ENCODE measurements at places on chromosomes 5 and 9.

DNA sequence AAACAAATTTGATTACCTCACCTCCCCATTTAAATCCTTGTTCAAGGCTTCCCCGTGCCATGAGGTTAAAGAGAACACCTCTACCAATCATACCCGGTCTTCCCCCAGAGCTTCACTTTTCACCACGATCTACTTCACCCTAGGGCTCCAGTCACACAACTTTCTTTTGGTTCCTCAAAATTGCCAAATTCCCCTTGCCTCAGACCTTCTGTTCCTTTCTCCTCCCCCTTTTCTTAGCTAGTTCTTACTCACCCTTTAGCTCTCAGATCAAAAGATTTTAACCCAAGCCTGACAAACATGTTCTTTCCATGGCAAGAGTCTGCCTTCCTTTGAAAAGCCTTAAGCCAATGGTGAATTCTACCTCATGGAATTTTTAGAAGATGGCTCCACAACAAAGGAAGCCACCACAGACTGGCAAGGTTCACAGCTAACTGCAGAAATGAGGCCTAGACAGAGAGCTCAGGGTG is 56.7 kb downstream of the MAPKAP1 start:
- peak; percentile 78 for DNase-seq

GRCh38 chr5:73311291-73312110 is 137.1 kb downstream of the FOXD1 start:
- no peak for DNase-seq

DNA sequence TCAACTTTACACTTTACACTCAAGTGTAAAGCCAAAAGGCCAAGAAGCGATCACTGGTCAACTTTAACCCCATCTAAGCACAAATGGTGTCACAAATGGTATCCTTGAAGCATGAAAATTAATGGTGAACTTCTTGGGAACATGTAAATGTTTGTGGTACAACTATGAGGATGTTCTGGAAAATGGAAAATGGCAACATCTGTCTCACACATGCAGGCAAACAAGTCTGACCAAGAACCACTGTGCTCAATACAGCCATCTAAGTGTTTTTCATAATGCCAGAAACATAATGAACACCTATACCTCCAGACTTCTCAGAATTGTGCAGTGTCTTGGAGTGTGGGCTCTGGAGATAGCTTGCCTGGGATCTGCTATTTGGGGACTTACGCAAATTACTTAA is 171.0 kb downstream of the GLIS3 start:
- DNase-seq, result no peak

DNA sequence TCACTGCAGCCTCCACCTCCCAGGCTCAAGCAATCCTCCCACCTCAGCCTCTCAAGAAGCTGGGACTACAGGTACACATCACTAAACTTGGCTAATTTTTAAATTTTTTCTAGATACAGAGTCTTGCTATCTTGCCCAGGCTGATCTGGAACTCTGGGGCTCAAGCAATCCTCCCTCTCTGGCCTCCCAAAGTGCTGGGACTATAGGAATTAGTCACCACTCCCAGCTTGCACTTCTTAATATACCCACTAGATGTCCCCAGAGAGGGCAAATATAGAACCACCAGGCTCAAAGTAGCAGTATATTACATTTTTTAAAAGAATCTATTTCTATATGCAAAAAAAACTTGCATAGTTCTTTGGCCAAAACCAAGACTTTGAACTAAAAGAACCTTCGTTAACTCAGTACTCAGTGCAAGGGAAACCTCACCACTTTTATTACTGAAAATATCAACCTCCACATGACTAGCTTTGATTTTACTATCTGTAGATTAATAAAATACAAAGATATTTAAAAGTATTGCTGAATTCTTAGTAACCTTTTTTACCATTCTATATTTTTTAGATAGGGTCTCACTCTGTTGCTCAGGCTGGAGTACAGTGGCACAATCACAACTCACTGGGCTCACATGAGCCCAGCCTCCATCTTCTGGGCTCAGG is 25.8 kb upstream of the HSD17B3 start:
- DNase-seq, result peak; percentile 75

- no peak for DNase-seq
Observed at GRCh38 chr5:167726642-167727041, 564.8 kb upstream of the WWC1 start.

- DNase-seq, result no peak
Observed at GRCh38 chr5:158999339-158999738, 100.4 kb downstream of the EBF1 start.

DNA sequence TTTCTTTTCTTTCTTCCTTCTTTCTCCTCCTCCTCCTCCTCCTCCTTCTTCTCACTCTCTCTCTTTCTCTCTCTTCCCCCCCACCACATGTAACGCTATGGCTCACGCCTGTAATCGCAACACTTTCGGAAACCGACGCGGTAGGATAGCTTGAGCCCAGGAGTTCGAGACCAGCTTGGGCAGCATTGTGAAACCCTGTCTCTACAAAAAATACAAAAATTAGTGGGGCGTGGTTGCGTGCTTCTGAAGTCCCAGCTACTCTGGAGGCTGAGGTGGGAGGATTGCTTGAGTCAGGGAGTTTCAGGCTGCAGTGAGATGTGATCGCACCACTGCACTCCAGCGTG is 736 bp upstream of the GLDC start:
- no peak for DNase-seq

DNA sequence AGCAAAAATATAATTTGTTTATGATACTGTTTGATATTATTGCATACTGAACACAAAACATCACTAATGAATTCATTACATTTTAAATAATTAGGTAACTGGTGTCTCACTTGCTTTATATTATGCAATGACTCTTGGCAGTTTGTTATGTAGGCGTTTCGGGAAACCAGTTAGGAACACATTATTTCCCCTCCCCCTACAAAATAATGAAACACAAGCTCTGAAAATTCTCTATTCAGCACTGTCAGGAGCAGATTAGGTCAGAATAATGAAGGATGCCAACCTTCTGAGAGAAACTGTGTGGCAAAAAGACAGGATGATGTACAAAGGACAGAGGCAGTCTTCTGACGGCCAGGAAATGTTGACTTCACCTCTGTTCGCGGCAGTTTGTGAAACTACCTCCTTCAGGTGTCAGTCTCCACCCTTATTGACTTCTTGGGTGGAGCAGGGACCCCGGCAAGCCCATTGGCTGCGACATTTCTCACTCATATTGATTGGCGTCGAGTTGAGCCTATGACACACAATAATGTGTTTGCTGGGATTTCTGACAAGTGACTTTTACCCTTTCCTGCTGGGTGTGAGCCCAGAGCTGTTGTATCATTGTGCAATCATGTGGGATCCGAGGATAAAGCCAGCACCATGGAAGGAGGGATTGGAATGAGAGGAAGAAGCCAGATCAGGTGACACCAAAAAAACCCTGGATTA is 33.9 kb downstream of the SH3PXD2B start:
- no peak for DNase-seq

DNA sequence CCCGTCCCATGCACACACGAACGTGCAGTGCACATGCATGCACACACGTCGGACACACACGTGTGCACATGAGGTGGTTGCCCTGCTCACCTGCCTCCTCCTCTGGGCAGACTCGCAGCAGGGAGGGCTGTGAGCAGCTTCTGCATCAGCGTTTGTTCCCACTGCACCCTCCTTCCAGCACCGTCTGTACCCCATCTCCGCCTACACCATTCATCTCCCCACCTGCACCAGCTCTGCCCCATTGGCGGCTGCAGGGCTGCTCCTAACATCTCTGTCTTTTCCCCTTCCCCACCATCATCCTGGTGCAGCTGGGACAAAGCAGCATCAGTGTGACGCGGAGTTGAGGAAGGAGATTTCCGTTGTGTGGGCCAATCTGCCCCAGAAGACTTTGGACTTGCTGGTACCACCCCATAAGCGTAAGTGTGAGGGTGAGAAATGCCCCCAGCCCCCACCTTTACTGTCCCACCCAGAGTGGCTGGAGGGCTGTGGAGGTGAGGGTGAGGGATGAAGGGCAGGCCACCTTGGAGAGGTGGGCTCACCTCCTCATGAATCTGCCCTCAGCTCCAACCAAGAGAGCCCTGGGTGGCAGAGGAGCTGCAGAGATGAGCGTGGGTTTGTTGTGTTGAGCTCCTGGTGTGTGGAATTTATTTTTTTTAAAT is 234.6 kb downstream of the CACNA1B start:
- no peak for DNase-seq

- peak; percentile 82 for DNase-seq
Observed at GRCh38 chr5:177382423-177383029, 1.7 kb upstream of the SLC34A1 start.

GRCh38 chr9:68778635-68779034 is 73.6 kb downstream of the PIP5K1B start:
- DNase-seq, result peak; percentile 32

DNA sequence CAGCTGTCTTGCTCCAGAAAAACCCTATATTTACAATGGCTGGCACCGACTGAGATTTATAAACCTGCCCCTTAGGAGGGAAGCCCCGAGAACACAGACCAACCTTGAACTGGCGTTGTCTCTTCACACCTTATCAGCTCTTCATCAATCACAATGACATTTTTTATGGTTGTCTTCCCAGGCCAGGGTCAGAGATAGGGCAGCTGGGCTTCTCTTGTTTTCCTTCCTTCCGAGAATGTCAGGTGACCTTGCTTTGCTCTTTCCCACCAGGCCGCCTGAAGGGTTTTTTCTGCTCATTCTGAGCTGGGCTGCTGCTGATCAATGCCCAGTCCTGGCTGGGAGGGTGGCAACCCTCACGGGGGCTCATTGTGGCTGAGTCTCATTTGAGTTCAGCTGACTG is 619.1 kb downstream of the CCDC171 start:
- DNase-seq, result no peak

- DNase-seq, result no peak
Observed at GRCh38 chr5:100790951-100791350, 112.1 kb downstream of the ST8SIA4 start.

DNA sequence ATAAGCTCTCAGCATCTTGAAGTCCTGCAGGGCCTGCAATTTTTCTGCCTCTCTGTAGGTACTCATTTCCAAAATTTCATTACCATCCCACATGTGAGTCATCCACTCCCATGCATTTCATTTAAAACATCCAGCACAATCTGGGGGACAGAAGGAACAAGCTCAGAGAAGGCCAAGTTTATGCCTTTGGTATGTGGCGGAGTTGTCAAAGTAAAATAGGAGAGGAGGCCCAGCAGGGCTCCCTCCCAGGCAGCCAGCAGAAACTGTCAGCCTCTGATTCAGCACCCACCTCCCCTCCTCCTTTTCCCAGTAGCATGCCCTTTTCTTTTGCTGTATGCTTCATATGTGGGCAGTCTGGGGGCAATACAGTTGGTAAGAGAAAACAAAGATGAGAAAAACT is 126.4 kb upstream of the ZNF366 start:
- no peak for DNase-seq

DNA sequence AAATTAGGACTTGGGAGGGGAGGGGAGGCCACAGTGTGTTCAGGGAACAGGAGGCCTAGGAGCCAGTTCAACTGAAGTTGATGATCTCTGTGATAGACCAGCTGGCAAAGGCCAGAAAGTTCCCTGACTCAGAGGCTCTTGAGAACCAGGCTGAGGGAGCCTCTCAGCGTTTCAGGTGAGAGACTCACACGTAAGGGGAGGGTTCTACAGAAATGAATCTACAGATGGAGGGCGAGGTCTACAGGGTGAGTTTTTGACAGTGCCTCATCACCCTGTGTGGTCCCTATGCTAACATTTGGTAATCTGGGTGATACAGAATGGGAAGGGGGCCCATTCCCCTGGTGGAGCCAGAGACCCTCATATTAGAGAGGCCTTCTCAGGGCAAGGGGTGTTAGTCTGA is 32.0 kb downstream of the ENHO start:
- DNase-seq, result no peak

DNA sequence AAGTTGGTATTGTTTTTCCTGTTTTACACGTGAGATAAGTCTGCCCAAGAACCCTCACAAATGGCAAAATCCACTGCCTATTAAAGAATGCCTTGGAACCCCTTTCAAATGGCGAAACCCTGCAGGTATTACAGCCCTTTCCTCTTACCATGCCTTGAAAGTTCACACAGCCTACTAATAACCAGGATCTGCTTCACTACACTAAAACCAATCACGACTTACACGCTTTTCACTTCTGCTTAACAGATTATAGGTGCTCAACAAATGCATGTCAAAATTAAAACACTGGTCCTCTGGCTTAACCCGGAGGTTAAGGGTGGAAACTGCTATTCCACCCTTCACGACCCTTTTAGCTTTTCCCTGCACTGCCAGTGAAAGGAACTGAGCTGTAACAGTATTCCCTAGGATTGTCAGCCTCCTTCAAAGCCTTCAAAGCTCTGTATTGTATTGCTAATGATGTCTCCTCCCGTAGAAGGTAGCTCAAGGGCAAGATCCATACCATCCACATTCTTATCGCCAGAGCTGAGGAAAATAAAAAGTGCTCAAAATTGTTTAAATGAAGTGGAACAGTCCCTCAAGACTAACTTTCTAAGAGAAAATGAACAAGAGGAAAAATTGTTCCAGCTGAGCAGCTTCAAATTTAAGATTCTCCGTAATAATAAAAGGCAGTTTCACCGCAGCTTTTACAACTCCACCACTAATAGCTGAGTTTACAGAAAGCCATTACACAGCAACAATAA is 997 bp downstream of the AUH start:
- DNase-seq, result no peak

GRCh38 chr5:312845-313244 is 8.7 kb upstream of the AHRR start:
- no peak for DNase-seq

DNA sequence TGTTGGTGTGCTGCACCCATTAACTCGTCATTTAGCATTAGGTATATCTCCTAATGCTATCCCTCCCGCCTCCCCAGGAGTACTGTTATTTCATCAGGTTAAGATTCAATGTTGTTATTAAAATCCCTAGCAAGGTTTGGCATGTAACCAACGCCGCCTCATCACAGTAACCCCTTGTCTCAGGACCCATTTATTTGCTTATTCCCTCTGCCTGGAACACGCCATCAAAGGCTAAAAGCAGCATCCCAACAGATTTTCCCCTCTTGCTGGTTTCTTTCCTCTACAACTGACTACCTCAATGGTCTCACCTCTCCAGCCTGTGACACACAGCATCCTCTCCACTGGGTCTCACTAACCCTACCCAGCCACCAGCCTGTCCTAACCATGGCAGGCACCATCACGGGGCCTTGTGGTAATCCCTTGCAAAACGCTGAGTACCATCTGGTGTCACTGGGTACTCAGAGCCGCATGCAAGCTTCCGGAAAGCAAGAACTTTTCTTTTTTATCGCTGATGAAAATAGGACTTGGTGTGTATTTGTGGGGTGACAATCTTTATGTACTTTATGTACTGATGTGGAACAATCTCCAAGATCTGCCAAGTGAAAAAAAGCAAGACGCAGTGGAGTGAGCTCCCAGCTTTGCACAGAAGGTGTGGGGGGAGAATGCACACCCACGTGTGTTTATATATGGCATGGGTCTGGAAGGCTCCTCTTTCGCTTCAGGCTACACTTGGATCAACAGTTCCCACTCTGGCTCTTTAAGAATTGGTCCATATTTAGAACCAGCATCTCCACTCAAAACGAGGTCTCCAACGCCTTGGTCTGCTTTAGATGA is 6.1 kb downstream of the RPS14 start:
- no peak for DNase-seq

DNA sequence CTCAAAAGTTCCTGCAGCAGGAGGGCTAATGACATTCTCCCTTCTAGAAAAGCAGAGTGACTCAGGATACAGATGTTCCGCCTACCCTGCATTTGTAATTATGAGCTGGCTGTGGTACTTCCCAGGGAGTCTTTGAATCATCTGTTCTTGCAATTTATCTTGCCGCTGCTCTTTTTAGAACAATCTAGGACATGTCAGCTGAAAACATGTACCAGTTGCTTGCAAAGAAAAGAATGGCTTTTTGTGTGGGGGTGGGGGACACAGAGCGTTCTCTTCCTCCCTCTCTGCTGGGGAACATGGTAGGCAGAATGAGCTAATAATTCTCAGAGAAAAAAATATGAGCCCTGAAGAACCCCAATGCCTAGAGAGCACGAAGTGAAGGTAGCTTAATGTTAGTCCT is 51.7 kb upstream of the TUT7 start:
- peak; percentile 26 for DNase-seq

Data from hematopoietic multipotent progenitor cell treated with erythropoietin and hydrocortisone succinate and interleukin-3 and kit ligand, for 4 days (in vitro differentiated cells).